ENCODE measurements at places on chromosomes 12 and 14.

- DNase-seq, result no peak
Measured at GRCh38 chr12:131471271-131471905, 239.5 kb upstream of the SFSWAP start.

GRCh38 chr12:103680591-103681141 is 93.6 kb downstream of the STAB2 start:
- DNase-seq, result no peak

- DNase-seq, result no peak
Measured at GRCh38 chr12:13311551-13311950, 115.0 kb downstream of the EMP1 start.

DNA sequence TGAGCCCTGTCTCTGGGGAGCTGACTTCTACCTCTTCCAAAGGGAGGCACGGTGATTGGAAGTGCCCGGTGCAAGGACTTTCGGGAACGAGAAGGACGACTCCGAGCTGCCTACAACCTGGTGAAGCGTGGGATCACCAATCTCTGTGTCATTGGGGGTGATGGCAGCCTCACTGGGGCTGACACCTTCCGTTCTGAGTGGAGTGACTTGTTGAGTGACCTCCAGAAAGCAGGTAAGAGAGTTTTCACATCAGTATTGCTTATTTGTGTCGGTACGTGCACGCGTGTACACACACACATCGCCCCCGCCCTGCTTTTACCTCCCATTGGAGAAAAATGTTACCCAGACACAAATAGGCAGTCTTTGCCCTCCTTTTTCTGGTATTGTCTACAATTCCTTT is 13.7 kb downstream of the PFKM start:
- no peak for DNase-seq

DNA sequence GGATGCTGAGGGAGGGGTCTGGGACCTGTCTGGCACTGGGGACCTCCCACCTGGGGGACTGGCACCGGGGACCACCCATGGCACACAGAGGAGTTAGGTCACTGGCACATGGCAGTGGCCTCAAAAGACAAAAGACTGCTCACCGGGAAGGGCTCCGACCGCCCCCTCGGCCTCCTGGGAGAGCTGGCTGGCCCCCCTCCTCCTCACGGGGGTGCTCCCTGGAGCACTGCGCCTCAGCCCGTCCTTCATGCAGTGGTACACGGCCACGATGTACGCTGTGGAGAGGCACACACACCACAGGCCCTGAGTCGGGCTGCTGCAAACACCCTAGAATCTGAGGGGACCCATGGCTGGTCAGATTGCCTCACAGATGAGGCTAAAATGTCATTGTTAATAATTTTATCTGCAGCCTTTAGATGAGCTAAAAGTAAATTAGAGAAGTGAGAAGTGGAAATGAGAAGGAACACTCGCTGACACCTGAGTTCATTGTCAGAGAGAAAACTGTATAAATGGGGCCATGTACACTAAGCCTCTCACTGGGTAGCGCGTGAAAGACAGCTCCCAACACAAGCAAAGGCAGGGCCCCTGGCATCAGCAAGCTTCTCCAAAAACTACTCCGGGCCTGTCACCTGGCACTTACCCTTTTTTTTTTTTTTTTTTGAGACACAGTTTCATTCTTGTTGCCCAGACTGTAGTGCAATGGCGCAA is 14.1 kb downstream of the P2RX2 start:
- DNase-seq, result no peak

DNA sequence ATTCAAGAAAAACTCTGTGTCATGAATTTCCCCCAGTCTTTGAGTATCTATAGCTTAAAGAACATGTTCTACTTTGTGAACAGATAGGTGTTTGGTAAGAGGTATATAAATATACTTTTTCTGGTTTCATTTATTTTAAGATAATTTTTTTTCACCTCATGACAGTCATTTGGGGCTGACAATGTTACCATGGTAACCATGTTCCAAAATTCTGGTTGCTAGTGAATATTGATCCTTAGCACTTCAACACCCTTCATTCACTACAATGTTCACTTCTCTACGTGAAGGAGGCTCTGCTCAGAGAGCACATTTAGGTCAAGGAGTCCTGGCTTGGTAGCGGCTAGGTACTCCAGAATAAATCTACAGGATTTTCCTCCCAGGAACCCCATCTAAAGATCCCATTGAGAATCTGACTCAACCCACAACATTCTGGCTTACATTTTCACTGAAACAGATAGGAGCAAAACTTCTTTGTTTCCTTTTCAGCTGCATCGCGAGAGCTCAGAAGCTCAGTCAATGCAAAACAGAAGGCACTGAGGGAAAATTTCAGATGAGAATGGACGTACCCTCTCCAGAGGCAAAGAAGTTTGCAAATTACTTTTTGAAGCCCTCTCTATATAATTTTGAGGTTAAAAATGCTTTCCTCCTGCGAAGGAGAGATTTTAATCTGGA is 93.6 kb downstream of the ARF6 start:
- no peak for DNase-seq

DNA sequence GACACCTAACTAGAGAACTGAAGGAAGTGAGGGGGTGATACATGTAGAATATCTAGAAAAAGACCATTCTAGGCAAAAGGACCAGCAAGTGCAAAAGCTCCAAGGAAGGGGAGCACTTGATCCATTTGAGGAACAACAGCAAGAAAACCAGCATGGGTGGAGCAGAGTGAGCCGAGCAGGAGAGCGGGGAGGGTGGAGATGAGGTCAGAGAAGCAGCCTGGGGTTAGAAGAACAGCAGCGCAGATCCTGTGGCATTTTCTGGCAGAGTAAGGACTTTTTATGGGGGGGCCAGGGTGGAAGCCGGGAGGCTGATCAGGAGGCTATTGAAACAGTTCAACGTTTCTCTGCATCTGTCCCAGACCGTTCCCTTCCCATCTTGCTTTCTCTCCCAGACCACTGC is 24.5 kb upstream of the TMCC3 start:
- no peak for DNase-seq

- no peak for DNase-seq
Measured at GRCh38 chr12:6378709-6379472, 3.5 kb upstream of the SCNN1A start.

DNA sequence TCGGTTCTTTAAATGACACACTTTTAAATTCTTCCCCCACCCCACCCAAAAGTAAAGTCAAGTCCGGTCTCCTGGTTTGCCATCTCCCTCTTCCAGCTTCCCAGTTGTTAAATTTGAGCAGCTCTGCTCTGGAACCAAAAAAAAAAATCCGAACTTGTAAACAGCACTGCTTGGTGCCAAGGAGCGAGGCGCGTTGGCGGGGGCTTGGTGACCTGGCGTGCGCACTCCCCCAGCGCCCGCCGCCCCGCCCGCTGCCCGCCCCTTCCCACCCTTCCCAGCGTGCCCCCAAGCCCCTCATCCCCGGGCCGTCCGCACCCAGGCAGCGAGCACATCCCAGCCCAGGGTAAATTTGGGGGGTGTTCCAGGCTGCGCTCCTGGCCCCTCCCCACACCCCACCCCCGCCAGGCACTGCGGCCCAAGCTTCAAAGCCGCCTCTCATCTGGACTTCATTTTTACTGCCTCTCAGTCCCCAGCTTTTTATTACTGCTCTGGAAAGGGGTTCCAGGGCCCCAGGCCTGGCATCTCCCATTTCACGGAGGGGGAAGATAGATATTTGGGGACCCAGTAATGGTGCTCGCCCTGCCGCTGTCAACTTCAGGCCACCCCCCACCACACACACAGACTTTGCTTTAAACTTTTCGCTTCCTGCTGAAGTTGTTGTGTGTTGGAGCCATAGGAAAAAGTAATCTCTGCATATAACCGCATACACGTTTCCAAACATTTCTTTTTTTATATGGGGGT is 11.7 kb upstream of the ITGB7 start:
- no peak for DNase-seq

DNA sequence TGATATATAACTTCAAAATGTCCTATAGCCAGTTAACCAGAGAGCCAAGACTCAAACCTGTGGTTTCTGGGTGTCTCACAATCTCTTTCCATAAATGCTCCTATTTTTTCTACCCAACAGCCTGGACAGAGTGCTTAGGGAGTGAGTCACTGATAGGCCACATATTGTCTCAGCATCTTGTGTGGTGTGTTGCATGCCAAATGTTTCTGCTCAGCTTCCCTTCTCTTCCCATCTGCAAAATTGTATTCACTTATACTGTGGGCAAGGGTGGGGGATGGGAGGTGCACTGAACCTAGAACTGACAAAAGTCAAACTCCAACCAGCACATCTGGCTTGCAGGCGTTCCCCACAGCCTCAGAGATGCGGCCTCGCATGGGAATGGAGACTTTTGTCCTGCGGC is 123.3 kb downstream of the KCNA5 start:
- DNase-seq, result no peak

- no peak for DNase-seq
Measured at GRCh38 chr12:127620735-127621355, 646.1 kb upstream of the TMEM132C start.

GRCh38 chr14:36367985-36368774 is 47.7 kb upstream of the MBIP start:
- DNase-seq, result no peak

DNA sequence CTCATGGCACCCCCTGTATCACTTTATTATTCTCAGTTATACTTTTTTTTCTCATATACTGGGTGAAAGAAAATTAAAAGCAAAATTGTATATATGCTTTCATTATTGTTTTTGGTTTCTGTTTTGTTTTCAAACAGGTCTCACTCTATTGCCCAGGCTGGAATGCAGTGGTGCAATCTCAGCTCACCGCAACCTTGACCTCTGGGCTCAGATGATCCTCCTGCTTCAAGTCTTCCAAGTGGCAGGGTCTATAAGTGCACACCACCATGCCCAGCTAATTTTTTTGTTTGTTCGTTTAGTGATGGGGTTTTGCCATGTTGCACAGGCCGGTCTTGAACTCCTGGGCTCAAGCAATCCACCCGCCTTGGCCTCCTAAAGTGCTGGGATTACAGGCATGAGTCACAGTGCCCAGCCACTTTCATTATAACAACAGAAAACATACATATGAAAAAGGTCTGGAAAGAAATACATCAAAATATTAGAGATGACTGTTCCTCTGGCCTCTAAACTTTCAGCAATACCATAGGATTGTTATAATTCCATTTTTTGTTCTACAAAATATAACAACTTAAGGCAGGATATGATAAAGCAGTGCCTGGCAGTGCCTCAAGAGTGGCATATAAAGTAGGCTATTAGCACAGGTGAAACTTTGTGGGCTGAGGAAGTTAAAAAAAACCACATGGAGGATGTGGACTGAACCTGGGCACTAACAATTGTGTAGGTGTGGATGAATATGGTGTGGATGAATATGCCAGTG is 5.8 kb upstream of the NTN4 start:
- no peak for DNase-seq

GRCh38 chr12:97854477-97854876 is 391.9 kb downstream of the RMST start:
- DNase-seq, result no peak

GRCh38 chr14:68297876-68298468 is 478.4 kb downstream of the RAD51B start:
- no peak for DNase-seq

All from stimulated activated CD4-positive, alpha-beta T cell treated with anti-CD3 and anti-CD28 coated beads, TNF-alpha, amount 100 ng/mL, for 24 hours (primary cell).